Activated naive CD4-positive, alpha-beta T cell treated with Interleukin-2 at 50 U/mL for 16 hours (primary cell): ENCODE measurements at places on chromosomes 16 and 17.

- no peak for DNase-seq
These were observed 1.2 kb downstream of the PTX4 start for GRCh38 chr16:1487395-1488053.

- DNase-seq = no peak
These were observed 180.7 kb downstream of the BANP start for GRCh38 chr16:88131966-88132365.

GRCh38 chr17:3012926-3013581 lies 50.4 kb downstream of the OR1D5 start:
- peak; percentile 54 for DNase-seq

- DNase-seq = no peak
These were observed 2.8 kb downstream of the RECQL5 start for GRCh38 chr17:75664099-75664549.

GRCh38 chr16:10100829-10101228 lies 81.4 kb downstream of the GRIN2A start:
- DNase-seq = no peak

GRCh38 chr17:77332981-77333685 lies 192.4 kb downstream of the SEC14L1 start:
- DNase-seq = peak; percentile 49

DNA sequence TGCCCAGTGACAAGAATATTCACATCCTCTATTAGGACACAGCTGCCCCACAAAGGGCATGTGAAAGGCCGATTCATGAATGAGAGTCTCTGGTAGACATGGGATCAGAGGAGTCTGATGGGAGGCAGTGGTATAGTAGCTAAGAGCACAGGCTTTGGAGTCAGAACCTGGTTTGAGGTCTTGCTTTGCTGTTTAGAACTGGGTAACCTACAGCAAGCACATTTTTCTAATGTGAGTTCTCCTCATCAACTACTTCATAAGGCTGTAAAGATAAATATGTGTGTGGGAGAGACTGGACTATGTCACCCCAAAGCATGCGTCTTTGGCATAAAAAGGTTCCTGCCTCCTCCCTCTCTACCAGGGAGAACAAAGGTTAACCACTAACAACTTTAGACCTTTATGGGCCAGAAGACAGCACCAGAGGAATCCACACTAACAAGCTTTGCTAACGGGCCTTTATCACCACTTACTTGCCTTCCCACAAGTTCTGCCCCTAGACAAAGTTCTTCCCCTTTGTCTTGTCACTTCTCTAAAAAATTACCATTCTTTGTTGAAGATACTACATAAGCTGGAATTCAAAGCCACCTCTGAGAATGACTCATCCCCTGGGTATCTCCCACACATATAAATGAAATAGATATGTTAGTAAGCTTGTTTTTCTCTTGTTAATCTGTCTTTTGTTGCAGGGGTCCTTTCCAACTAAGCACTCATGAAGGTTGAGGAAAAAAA lies 21.1 kb downstream of the CDR2 start:
- DNase-seq = no peak

GRCh38 chr17:21157586-21158370 lies 31.0 kb downstream of the DHRS7B start:
- DNase-seq = no peak

DNA sequence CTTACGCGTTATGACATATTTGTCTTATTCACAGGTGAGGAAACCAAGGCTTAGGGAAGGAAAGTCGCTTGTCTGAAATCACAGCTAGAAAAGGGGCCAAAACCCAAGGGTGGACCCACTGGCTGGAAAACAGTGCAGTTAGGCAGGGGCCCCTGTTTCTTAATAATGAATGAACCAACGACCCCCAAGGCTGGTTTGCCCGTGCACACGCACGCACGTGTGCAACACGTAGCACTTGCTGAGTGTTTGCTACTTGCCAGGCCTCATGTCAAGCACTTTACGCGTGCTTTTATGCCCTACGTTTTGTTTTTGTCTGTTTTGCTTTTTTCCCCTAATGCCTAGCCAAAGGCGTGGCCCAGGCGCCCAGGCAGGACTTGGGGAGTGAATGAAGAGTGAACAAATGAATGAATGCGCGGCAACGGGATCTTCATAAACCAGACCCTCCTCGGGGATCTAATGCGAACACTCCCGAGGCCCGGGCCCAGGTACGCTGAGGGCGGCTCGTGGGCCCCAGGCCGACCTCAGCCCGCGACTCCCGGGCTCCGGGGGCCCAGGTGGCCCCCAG lies 571 bp upstream of the USP10 start:
- no peak for DNase-seq

DNA sequence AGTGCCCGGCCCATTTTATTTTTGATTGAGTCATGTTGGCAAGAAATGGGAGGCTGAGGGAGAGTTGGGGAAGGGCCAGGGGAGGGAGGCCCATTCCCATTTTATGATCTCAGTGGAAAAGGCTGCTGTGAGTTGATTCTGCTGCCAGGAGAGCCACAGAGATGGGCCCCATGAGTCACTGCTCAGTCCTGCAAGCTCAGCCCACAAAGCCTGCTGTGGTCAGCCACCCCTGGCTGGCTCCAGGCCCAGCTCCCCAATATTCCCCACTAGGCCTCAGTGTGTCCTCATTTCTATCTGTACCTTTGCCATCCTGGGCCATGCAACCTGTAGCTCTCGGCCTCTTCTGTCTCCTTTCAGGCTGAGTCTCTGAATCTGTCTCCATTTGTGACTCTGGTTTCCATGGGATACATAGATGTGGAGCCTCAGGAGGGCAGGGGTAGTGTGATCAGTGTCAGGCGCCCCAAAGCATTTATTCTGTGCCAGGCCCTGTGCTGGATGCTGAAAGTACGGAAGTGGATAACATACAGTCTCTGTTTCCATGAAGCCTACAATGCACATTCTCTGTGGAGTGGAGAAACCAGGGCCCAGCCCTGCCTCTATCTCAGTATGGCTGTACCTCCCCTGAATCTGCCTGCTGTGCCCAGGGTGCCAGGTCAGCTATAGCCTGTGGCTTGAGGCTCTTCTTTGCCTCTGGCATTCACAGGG lies 1.9 kb upstream of the PLEKHG4 start:
- no peak for DNase-seq

DNA sequence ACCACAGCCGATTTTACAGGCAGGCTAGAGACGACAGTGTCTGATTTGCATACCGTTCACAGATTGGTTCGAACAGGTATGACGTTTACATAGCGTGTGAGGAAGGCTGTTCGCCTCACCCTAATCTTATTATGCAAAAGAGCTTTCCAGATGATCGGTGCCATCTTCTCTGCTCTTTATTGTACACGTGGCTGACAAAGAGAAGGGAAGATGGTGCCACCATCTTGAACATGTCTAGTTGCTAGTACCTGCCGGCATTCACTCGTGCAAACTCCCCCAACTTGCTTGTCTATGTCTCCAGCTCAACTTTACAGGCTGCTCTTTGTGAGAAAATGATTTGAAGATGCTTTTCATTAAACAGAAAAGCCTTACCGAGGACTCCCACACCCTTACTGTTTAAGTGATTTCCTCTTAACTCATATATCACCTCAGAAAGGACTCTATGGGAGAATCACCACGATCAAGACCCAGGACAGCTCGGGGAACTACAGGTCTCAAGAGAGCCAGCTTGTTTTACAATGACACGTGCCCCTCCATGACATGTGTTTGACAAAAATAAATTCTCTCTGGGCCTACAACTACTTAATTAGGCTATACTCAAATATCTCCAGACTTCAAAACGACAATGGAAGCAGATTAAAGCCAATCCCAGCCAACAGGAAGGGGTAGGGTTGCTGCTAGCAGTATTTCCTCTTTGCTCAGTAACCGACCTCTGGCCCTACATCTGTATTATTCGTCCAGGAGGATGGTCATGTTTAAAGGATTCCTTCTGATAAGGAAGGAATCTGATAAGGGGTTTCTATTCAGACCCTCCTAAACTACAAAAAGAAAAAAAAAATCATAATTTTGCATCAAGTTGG lies 480.6 kb downstream of the TMEM114 start:
- no peak for DNase-seq

DNA sequence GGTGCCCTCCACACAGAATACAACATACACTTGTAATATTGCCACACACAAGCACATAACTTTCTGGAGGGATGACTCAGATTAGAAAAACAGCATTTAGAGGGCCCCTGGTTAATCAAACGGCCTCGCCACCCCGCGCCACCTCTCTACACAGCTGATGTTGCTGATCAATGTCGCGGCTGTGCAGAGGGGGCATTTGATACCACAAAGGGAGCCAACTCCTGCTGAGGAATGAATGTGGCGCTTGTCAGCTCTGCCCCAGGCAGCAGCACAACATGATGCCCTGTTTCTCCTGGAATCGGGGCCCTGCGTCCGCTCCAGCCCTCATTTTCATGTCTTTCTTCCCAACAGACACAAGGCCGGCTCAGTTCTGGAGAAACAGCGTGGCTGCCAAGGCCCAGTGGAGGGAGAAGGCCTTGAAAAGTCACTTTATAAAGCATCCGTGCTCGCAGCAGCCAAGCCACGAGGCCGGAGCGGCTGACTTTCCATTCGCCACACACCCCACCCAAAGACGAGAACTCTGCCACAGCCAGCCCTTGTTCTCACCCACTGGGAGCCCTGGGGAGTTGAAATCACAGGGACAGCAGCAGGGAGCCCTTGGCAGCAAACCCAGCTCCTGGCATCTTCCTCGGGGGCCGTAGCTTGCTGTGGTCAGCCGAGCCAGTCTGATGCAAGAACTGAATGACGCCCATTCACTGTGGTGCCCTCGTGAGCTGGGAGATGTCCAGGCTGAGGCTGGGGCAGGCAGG lies 65.6 kb downstream of the XYLT1 start:
- no peak for DNase-seq

DNA sequence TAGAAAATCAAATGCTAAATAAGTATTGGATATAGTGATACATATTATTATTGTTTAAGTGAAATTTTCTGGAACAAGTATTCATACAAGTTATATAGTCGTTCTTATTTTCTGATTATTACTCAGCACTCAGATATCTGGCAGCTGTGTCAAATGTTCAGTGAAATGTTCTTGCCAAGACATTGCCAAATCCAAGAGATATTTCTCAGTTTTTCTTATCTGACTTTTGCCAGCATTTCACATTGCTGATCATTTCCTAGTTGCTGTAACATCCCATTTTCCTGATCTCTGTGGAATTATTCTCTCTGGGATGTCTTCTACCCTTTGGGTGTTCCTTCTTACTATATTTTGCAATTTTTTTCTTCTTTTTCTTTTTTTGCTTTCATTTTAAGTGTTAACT lies 262.3 kb downstream of the KIF2B start:
- no peak for DNase-seq

- no peak for DNase-seq
These were observed 57.2 kb downstream of the ZNF778 start for GRCh38 chr16:89274561-89275283.

- DNase-seq = no peak
These were observed 58.2 kb downstream of the MAF start for GRCh38 chr16:79542237-79542774.

GRCh38 chr16:27531826-27532800 lies 17.6 kb downstream of the GTF3C1 start:
- no peak for DNase-seq

DNA sequence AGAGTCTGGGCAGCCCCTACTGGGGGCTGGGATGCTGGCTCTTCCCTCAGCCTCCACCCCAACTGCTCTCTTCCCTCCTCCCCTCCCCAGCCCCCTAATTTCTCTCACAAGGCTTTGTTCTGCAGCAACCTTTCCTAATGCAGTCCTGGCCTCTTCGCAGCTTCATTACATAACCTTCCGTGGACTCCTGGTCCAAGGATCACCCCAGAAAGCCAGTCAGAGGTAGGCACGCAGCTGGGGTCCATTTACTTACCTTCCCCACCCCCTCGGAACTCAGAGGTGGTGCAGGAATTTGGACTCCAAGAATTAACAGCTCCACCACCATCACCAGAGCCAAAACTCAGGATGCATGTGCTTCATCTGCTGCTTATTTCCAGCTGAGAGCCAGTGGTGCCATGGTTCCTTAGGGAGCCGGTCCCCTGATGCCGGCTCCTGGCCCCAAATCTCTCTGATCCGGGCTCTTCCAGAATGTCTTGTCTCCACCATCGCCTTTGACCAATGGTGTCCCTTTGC lies 40.9 kb downstream of the MAPT start:
- DNase-seq = no peak

DNA sequence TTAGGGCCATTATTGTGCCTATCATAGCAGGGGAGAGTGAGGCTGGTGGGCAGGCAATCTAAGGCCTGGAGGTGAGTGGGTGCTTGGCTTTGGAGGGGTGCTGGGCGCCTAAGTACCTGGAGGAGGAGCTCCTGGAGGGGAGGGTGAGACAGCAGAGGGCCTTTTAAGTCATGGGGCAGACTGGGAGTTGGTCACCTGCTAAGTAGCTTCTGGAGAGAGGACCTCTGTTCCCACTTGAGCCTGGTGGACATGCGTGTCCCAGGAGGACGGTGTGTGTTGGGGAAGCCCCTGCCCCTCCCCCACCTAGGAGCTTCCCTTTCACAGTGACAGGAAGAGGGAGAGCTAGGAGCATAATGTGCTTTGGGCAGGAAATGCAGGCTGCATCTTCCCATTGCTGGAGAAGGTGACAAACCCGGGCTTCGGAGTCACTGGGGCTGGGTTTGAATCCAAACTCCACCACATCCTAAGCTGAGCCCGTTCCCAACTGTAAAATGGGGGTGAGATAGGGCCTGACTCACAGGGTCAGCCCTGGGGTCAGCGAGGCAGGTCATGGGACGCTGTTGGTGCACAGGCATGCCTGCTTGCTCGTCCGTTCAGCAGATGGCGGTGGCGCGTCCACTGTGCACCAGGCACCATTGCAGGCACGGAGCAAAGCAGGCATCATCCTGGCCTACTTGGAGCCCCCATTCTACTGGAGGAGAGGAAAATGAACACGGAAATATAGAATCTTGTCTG lies 37.9 kb downstream of the CMIP start:
- no peak for DNase-seq

DNA sequence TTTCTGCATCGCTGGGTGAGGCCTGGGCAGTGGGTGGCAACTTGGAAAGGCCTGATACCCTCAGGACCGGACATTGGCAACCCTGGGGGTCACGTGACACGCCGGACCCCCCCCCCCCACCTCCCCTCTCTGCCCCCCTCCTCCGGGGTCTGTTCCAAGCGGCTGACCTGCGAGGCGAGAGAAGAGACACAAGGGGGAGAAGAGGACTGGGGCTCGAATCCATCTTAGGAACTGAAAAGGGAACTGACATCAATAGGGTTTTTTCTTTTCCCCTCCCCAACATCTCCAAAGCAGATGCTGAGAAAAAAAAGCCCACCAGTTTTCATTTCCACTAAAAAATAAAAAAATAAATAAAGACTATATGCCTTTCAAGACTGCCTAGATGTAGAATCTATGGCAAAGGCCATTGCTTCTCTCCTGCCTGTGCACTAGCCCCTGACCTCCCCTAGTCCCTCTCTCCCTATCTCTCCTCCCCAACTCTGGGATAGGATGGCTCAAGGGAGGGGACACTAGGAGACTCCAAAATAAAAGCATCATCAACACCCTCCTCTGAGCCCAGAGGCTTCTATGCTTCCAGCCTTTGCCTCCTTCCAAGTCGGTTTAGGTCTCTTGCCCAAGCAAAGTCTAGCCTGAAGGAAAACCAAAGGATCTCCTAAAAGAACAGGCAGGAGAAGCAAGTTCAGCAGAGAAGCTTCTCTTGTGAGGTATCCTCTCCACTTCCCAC lies 7.7 kb upstream of the HOXB2 start:
- DNase-seq = no peak
